Suppressor macrophage treated with lipopolysaccharide for 1 hour (primary cell): ENCODE measurements at places on chromosomes 7 and 10.

DNA sequence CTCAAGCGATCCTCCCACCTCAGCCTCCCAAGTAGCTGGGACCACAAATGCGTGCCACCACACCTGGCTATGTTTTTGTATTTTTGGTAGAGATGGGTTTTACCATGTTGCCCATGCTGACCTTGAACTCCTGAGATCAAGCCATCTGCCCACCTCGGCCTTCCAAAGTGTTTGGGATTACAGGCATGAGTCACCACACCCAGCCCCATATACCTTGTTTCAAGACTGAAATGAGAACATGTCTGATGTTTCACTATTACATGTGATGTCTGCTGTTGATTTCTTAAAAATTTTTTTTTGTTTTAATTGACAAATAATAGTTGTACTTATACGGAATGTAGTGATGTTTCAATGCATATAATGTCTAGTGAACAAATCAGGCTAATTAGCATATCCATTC lies 14.5 kb downstream of the KLHL7 start:
- DNase-seq: no peak

DNA sequence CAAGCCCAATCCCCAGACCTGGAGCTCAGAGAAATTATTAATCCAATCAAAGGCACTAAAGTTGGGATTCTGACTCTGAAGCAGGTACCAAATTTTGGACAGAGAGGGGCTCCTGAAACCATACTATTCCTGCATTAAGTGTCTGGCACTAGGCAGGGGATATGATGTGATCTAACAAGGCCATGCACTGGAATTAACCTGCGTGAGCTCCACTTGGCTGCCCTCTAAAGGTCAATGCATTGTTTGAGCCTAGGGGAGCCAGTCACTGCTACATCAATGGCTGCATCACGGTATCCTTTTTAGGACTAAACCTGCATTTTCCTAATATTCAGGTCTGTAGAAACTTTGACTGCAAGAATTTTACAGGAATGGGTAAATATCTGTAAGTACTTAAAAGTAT lies 42.1 kb downstream of the ST8SIA6 start:
- no peak for DNase-seq

GRCh38 chr7:69768986-69769595 lies 170.8 kb downstream of the AUTS2 start:
- DNase-seq: no peak

DNA sequence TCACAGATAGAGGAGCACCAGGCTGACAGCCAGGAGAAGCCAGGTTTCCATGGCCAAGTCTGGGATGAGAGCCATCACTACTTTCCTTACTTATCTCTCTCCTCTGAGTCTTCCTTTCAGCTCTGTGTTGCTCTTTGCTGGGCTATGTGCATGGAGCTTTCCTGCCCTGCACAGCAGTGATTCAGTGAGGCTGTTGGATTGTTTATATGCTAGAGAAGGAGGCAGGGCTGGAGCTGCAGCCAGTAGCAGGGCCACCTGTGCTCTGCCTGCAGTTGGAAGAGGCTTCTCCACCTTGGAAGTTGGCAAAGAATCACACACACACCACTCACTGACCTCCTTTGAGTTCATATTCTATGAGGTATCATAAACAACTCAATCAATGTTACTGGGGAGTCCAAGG lies at the start of gene CYP3A4:
Gene CYP3A4 (minus strand): TSS at position 178 of the 400 bp plus-strand sequence. CDS start 103 bp downstream, at position 75.
- no peak for DNase-seq

DNA sequence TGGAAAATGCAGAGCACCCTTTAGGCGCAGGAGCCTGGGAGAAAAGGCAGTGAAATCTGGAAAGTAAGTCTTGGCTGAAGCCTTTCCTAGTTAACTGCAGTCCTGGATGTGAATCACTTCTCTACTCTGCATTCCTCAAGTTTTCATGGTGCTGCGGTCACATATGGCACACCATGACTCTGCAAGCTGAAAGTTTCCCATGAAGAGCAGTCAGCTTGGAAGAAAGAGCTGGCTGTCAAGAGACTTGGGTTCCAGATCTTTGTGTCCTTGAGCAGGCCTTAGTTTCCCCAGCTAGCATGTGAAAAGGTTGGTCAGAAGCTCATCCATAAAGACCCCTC lies 548.3 kb downstream of the SORCS3 start:
- no peak for DNase-seq

GRCh38 chr10:101237081-101237981 lies 8.1 kb upstream of the LBX1 start:
- DNase-seq: peak; percentile 30
